Activated CD4-positive, alpha-beta T cell treated with anti-CD3 and anti-CD28 coated beads, Interleukin-2, amount 10 ng/mL, durations not matched to agents 24 days and 14 days (primary cell): ENCODE measurements at places on chromosomes 2 and 18. TPM values are rescaled to one million over a fixed set of nuclear protein-coding genes. Genes with fewer than 3 reads are reported as not detected.
A peak's percentile ranks its signal among the peaks of the same experiment; 100 is the strongest.

GRCh38 chr2:217733461-217733860, 269.3 kb downstream of the TNS1 start:
- no peak overlapping the region for H3K4me3 ChIP-seq
- DNase-seq = no peak
- peaks cover 6% of the 10 kb centered on the region for H3K4me1 ChIP-seq
- no peak overlapping the region for H3K27ac ChIP-seq

GRCh38 chr2:65622951-65623535, 190.6 kb upstream of the SPRED2 start:
- peaks cover 9% of the 10 kb centered on the region for H3K4me1 ChIP-seq
- H3K27ac ChIP-seq = no peak overlapping the region
- H3K4me3 ChIP-seq = no peak overlapping the region
- H3K27me3 ChIP-seq = peaks cover 31% of the 10 kb centered on the region
- DNase-seq = no peak
- H3K36me3 ChIP-seq = no peaks in the 10 kb centered on the region

GRCh38 chr2:64582774-64583340, 58.7 kb downstream of the AFTPH start:
- H3K27me3 ChIP-seq = no peaks in the 10 kb centered on the region
- no peak overlapping the region for H3K27ac ChIP-seq
- H3K4me1 ChIP-seq = peaks cover 7% of the 10 kb centered on the region
- H3K36me3 ChIP-seq = peaks cover 28% of the 10 kb centered on the region
- no peak for DNase-seq

- H3K27me3 ChIP-seq = no peaks in the 10 kb centered on the region
- no peak overlapping the region for H3K27ac ChIP-seq
- no peaks in the 10 kb centered on the region for H3K4me1 ChIP-seq
- no peaks in the 10 kb centered on the region for H3K36me3 ChIP-seq
Observed at GRCh38 chr2:56337342-56337741, 153.6 kb downstream of the CCDC85A start.

DNA sequence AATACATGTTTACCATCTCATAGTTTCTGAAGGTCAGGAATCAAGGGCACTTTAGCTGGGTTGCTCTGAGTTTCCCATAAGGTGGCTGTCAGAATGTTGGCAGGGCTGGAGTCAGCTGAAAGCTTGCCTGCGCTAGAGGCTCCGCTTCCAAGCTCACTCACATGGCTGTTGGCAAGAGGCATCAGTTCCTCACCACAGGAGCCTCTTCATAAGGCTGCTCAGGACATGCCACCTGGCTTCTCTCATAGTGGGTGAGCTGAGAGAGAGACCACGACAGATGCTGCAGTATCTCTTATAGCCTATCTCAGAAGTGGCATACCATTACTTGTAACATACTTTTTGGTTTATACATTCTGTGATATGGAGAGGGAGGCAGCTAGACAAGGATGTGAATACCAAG, 7.2 kb downstream of the HADHB start:
- H3K27ac ChIP-seq = no peak overlapping the region
- no peaks in the 10 kb centered on the region for H3K27me3 ChIP-seq
- peaks cover 17% of the 10 kb centered on the region for H3K4me1 ChIP-seq
- H3K36me3 ChIP-seq = peaks cover 12% of the 10 kb centered on the region
- no peak for DNase-seq

- H3K36me3 ChIP-seq = no peaks in the 10 kb centered on the region
- peak overlapping the region; percentile 91 for H3K27ac ChIP-seq
- peak; percentile 59 for DNase-seq
- peaks cover 11% of the 10 kb centered on the region for H3K4me1 ChIP-seq
- H3K4me3 ChIP-seq = peak overlapping the region; percentile 18
- no peaks in the 10 kb centered on the region for H3K27me3 ChIP-seq
Observed at GRCh38 chr2:74777161-74777900, 56.6 kb upstream of the HK2 start.

DNA sequence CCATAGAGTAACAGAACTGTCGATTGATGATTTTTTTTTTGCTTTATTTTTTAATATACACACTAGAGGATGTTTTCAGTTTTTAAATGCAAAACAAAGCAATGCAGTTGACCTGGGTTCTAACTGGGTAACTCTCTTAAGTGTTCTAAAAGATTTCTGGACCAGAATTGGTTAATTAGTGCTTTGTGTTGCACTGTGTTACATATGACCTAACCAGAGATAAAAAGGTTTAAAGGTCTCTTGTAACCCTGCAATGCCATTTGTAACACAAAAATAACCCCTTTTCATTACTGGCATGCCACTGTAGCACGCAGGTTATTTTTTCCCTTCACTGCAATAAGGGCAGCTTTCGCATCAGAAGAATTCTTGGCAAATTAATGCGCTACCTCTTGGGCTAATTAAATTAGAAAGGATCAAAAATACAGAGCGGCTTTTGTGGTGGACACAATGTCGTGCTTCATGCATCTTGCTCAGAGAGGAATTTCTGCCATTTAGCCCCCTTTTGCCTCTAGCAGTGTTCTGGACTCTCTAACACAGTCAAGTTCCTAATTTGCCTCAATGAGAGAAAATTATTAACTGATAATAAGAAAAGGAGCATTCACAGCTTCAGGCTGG, 250.8 kb upstream of the ZEB2 start:
- no peak for DNase-seq
- no peak overlapping the region for H3K4me3 ChIP-seq
- no peaks in the 10 kb centered on the region for H3K27me3 ChIP-seq
- no peak overlapping the region for H3K27ac ChIP-seq
- no peaks in the 10 kb centered on the region for H3K4me1 ChIP-seq

DNA sequence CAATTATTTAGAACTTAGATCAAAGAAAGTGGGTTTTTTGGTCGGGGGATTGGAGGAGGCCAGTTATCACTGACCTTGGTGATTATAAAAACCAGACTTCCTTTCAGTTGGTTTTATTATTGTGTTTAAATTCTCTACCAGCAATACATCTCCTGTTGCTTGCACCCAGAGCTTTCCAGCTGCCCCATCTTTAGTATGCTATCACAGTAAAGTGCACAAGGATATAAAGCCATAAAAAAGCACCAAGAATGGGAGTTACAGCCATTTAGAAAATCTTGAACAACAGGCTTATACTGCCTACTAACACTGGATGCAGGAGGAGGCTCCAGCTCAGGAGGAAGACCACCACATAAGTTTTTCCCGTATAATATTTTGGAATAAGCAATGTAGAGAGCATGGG, 148.7 kb upstream of the OSR1 start:
- peaks cover 4% of the 10 kb centered on the region for H3K27me3 ChIP-seq
- DNase-seq = no peak
- no peaks in the 10 kb centered on the region for H3K36me3 ChIP-seq
- no peak overlapping the region for H3K4me3 ChIP-seq

DNA sequence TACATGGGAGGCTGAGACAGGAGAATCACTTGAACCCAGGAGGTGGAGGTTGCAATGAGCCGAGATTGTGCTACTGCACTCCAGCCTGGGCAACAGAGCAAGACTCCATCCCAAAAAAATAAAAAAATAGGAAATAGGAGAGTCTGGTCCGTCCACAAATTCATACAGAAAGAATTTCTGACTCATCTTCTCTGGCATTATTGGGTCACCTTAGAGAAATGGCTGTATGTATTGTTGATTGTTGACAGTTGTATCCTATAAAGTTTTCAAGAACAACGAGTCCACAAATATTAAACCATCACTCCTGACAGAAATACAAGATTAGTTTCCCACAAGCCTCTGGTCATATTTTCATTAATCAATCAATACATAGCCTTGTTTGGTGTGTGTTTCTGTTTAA, 20.4 kb downstream of the RBM43 start:
- peaks cover 2% of the 10 kb centered on the region for H3K36me3 ChIP-seq
- no peak for DNase-seq
- H3K27ac ChIP-seq = no peak overlapping the region
- H3K4me1 ChIP-seq = no peaks in the 10 kb centered on the region
- peaks cover 10% of the 10 kb centered on the region for H3K27me3 ChIP-seq
- no peak overlapping the region for H3K4me3 ChIP-seq

Gene TUBA4A
- total RNA-seq = 235 and 240 TPM in 2 replicates

Gene SOWAHC
- total RNA-seq = 0.26 TPM in 2 replicates

Gene DYNAP
- total RNA-seq = not detected in 2 replicates

Gene LANCL1
- 32.3 and 34.2 TPM in 2 replicates for total RNA-seq
